ENCODE measurements at places on chromosomes 12 and 14.

GRCh38 chr14:100123618-100124017 lies 35.8 kb downstream of the DEGS2 start:
- no peak for DNase-seq

DNA sequence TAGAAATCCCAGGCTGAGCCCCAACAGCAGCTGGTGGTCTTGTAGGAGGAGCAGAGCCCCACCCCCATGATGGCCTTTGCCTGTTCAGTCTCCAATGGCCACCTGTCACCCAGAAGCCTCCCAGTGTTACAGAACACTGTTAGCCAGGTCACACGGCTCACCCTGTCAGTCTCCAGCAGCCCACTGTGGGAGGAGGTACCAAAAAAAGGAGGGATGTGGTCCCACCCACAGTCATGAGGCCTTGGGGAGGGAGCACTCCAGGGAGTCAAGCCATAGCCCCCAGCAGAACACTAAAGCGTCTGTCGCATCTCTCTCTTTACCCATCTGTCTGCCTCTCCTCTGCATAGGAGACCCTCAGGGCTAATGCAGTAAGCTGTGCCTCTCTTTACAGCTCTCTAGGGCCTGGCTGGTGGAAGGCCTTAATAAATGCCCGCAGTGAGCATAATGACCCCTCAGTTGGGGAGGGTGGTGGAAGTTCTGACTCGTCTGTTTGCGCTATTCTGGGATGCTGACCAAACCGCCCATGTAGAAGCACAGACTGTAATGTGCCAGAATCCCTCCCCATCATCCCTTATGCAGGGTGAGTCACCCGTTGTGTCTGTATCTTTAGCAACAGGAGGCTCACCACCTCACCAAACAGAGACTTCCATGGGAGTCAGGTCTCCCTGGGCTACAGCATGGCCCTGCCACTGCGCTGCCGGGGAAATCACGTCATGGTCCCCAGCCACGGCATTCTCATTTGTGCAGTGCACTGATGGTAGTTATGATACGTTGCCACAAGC lies 14.6 kb downstream of the C14orf132 start:
- no peak for DNase-seq

GRCh38 chr12:19857204-19857603 lies 417.9 kb downstream of the AEBP2 start:
- no peak for DNase-seq

- no peak for DNase-seq
Observed at GRCh38 chr12:84128117-84128991, 784.2 kb downstream of the SLC6A15 start.

- no peak for DNase-seq
Observed at GRCh38 chr12:124677552-124678356, 110.3 kb upstream of the NCOR2 start.

GRCh38 chr12:123280971-123281370 lies 9.3 kb upstream of the CDK2AP1 start:
- no peak for DNase-seq

DNA sequence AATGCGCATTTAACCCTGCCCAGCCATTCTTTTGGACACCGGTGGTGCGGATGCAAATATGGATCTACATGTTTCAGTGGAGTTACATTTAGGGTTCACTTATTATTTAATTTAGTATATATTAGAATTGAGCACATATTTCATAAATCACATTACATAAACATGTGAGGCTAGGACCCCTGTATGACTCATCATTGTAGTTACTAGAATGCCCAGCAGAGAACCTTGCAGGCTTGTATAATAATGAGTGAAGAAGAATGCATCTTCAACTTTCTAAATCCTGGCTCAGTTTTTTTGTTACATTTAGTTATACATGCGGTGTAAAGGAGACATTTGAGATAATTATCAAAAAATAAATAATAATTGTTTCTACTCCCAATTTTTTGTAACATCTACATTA lies 369.0 kb downstream of the ATP23 start:
- DNase-seq = no peak

GRCh38 chr12:7769999-7770398 lies 5.0 kb downstream of the NANOGNB start:
- no peak for DNase-seq

DNA sequence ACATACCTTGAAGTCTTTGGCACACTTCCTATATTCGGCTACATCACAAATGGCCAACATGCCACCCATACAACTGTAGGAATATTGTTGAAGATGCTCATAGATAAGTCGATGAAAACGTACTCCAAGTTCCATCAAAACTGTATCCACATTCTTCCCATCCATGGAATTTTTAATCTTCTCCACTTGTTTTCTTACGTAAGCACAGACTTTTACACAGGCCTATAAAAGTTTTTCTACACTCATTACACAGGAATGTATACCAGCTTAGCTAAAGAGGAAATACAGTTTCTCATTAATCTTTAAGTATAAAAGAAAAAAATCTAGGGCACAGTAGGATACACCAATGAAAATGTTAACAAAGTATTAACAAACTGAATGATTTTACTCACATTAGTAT lies 59.1 kb downstream of the EXOC5 start:
- no peak for DNase-seq

GRCh38 chr14:74981833-74982232 lies 20.9 kb upstream of the EIF2B2 start:
- DNase-seq = no peak

GRCh38 chr14:54002653-54003052 lies 46.0 kb upstream of the BMP4 start:
- no peak for DNase-seq

GRCh38 chr12:49503674-49504180 lies 35.1 kb upstream of the KCNH3 start:
- DNase-seq = no peak

DNA sequence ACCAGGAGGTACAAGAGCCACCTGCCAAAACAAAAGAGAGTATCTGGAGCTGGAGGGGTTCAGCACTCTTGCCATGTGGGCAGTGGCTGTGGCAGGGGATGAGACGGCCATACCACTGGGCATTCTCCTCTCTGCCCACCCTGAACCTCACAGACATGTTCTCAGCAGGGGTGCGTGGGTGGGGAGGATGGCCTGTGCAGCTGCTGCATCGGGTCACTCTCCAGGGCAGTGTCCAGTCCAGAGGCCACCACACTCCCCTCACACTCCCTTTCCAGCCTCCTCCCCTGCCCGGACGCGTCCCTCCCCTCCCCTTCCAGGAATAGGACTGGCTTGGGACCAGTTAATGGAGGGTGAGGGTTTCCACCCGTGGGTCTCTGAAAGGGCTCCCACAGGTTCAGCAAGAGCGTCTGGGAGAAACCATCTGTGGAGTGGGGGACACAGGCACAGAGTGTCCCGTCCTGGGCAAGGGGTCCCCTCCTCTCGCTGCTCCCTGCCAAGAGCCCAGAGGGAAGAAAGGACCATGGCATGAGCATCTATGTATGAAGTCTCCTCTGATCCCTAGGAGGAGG lies 501 bp downstream of the C1R start:
- DNase-seq = no peak

Measured in CD4-positive, alpha-beta T cell treated with Interleukin-15 for 1 hour (primary cell).